ENCODE measurements at places on chromosomes 16 and 17.

DNA sequence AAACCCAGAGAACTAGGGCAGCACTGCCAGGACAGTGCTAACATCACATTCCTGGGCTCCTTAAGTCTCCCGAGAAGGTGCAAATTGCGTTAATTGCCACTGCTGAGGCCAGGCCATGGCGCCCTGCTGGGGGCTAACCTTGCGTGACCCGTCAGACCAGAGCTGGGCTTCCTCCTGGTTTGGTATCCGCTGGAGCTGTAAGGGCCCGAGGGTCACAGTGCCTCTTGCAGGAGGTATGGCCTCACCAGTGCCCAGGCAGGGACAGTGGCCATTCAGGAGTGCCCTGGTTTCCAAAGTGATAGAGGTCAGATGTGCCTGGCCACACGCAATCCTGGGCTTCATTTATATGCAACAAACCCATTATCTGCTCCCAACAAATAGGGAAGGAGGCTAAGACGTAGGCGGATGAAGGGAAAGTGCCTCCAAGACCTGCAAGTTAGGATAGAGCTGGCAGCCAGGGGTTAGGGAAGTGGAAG is 17.7 kb upstream of the ADCY9 start:
- DNase-seq, result no peak

GRCh38 chr17:77887110-77887463 is 71.4 kb upstream of the TNRC6C start:
- DNase-seq, result no peak

GRCh38 chr16:49964316-49964715 is 60.7 kb upstream of the CNEP1R1 start:
- no peak for DNase-seq

DNA sequence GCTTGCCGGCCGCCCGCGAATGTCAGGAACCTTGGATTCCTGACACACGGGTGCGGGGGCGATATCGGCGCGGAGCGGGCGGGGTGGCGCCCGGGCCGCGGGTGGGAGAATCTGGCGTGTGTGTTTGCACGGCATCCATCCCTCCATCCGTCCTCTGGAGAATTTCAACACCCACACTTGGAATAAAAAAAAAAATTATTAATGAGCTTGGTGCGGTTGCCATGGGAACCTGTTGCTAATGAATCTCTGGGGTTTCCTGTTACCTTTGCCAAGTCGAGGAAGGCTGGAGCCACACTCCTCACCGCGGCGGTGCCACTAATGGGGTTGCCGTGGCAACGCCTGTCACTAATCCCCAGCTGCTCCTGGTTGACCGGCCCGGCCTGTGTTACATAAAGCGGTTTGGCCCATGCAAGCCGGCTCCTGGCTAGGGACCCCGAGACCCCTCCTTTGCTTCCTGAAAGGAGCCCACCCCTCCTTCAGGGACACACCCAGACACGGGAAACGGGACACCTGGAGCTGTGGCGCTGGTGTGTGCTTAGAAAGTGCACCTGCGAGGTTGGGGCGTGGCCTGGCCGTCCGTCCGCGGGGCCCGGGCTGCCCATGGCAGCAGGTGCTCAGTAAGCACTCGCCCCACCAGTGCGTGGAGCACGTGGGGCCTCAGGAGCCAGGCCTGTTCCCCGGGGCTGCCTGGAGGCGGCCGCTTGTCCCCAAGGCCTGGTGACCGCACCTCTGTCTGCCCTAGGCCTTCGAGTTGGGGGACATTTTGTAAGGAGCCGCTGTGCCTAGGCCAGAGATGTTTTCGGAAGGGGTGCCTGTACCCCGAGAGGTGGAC is 14.6 kb downstream of the CACNA1H start:
- DNase-seq, result peak; percentile 66

GRCh38 chr17:62653826-62654761 is 26.6 kb downstream of the MRC2 start:
- no peak for DNase-seq

DNA sequence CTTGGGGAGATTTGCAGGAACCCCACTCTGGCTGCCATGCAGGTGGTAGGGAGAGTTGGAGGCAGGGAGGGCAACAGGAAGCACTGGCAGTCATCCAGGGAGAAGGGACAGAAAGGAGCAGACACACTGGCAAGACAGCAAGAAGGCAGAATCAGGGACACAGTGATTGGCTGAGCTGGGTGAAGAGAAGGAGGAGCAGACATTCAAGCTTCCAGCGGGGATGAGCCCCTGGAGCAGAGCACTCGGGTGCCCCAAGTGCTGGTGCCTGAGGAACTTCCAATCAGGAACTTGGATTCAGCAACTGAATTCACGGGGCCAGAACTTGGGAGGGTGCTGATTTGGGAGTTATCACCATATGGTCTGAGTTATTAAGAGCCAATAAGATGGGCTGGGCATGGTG is 6.3 kb upstream of the ITGA3 start:
- DNase-seq, result no peak

GRCh38 chr17:63399316-63399715 is 46.8 kb downstream of the CYB561 start:
- no peak for DNase-seq

DNA sequence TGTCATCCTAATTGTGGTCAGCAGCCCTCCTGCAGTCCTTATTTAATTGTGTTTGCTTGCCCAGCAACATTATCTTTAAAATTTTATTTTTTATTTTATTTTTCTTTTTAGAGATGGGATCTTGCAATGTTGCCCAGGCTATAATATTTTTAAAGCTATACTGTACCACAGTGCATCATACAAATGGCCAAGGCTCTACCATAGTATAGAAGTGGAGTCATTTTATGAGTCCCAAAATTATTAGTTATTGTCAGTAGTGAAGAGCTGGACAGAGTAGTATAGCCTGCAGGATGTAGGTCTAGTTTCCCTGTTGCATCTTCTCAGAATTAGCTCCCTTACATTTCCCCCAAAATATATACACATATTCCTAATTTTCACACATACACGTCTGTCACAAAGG is 44.1 kb downstream of the GAN start:
- no peak for DNase-seq

DNA sequence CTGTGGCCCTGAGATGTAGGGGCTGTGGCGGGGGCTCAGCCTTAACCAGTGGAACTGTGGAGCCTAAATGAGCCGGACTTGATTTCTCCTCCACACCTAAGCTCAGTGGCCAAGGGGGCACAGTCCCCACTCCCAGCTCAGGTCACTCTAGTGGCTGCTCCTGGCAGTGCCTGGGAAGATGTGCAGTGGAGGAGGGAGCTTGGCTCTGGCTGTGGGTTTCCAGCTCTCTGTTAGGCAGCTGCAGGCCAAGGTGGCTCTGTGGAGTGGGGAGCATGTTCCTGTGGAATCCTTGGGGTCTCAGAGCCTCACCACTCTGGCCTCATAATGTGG is 76.3 kb downstream of the AMFR start:
- no peak for DNase-seq

DNA sequence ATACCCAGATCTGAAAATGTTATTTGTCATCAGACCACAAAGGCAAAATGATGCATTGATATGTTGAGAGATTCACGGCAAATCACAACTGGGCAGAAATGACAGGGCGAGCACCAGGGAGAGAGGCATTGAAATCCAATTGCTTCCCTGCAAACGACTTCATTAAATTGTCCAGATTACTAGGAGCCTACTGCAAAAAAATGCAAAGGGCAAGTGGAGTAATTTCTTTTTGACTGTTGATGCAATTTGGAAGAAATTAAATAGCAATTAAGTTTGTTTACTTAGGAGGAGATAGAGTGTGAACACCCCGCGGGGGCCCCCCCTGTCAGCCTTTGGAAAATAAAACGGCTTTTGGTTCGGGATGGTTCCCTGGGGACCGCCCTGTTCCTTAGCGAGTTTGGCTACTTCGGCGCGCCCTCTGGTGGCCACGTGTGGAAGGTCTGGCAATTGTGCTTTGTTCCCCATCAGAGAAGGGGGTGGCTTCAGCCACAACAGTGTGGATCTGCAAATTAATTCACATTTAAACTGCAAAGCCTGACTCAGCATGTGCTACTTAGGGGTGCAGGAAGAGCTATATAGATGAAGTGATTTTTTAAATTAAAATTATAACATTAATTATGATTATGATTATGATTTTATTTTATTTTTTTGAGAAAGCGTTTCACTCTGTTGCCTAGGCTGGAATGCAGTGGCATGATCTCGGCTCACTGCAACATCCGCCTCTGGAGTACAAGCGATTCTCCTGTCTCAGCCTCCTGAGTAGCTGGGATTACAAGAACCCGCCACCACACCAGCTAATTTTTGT is 14.5 kb upstream of the TMC7 start:
- peak; percentile 88 for DNase-seq

DNA sequence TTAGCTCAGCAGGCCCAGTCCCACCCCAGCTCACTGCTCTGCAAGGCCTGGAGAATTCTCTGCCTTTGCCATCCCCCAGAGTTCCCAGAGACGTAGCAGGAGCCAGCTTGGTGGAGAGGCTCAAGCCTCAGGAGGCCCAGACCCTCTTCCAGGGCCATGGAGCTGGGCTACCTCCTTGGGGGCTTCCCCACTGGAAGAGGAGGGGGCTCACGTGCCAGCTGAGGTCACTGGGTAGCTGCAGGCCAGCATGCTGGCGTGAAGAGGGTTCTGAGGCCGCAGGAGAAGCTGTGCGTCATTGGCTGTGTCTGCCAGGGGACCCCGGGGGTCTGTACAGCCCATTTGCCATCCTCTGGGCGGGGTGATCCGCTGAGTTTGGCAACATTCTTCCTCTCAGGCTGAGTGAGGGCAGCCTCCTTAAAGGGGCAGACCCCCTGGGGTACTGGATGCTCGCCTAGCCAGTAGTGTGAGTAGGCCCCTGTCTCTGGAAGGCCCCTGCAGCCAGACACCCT is 131.6 kb downstream of the RAB11FIP4 start:
- DNase-seq, result no peak

- no peak for DNase-seq
These were observed 15.1 kb downstream of the CDH8 start for GRCh38 chr16:62021161-62021581.

DNA sequence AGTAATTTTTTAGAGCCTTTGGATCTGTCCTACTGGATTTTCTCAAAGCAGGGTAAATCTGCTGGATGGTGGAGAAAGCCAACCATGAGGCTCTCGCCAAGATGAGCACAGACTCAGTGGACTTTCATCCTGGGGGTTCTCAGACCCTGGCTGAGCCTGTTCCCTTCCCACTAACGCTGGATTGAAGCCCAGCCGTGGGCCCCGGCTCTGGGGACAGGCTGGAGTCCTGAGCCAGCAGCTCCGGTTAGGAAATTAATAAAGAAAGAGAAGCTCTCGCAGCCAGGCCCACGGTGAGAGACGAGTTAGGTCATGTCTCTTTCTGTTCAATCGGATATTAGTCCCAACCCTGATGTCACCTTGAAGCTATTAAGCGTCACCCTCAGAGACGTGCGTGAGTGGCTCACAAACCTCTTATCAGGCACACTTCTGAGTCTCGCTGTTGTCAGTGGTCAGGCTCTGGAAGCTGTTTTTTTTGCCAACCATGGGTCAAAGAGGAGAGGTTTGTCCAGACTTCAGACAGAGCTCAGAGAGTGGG is 27.1 kb downstream of the MEOX1 start:
- DNase-seq, result no peak

DNA sequence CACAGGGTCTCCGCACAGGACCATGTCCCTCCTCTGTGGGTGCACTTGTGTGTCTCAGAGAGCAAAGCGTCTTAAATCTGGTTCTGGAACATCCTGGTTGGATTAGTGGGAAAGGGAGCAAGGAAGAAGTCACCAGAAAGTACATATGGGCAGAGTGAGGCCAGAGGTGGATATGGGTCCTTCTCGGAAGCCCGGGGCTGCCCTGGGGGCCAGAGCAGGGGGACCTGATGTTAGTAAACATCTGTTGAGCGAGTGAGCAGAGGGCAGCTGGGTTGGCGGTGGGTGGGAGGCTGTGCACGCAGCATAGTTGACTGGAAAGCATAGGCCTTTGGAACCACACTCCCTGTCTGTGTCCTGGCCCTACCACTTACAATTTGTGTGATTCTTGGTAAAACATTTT is 22.7 kb downstream of the UNC13D start:
- DNase-seq, result no peak

DNA sequence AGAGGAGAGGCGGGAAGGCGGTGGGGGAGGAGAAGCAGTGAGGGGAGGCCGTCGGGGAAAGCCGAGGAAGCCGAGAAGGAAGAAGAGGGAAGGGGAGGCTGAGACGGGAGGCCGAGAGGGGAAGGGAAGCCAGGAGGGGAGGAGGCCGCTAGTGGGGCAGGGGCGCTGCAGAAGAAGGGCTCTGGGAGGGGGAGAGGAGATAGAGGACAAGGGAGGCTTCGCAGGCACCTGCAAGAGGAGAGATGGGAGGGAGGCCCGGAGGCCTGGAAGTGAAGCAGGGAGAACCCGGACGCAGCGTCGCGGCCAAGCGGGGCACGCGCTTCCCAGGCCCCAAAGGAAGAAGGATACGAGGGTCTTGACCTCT is 2.3 kb downstream of the C17orf58 start:
- no peak for DNase-seq

- no peak for DNase-seq
These were observed 43.4 kb downstream of the HNF1B start for GRCh38 chr17:37701496-37701898.

- peak; percentile 62 for DNase-seq
These were observed 1.1 kb upstream of the STUB1 start for GRCh38 chr16:678858-679813.

DNA sequence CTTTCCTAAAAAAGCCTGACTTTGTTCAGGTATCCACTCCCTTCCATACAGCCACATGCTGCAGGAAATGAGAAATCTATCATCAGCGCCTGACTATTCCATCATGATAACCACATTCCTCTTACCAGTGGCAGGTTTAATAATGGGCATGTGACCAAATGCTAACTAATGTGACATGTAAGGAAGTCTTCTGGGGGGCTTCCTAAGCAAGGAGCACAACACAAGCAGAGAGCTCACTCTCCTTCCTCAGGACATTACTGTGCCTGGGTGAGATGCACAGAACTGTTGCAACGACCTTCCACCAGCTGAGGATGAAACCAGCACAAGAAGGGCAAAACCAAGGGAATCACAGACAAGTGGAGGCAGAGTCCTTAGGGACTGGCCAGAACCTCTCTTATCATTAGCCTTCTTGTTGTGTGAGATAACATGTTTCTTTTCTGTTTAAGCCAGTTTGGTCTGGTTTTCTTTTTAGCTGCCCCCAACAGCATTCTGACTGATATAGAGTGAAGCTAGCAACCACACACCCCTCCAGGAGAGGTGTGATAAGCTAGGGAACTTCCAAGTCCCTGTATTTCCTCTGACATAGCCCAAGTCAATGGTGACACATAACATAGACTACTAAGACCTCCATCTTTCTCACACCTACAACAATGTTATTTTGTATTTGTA is 16.9 kb downstream of the MYO1D start:
- DNase-seq, result no peak

- no peak for DNase-seq
These were observed 286.1 kb downstream of the SNX29 start for GRCh38 chr16:12262454-12263180.

All from frontal cortex (tissue), 4 donors.